ENCODE measurements at places on chromosomes 5 and 9.

DNA sequence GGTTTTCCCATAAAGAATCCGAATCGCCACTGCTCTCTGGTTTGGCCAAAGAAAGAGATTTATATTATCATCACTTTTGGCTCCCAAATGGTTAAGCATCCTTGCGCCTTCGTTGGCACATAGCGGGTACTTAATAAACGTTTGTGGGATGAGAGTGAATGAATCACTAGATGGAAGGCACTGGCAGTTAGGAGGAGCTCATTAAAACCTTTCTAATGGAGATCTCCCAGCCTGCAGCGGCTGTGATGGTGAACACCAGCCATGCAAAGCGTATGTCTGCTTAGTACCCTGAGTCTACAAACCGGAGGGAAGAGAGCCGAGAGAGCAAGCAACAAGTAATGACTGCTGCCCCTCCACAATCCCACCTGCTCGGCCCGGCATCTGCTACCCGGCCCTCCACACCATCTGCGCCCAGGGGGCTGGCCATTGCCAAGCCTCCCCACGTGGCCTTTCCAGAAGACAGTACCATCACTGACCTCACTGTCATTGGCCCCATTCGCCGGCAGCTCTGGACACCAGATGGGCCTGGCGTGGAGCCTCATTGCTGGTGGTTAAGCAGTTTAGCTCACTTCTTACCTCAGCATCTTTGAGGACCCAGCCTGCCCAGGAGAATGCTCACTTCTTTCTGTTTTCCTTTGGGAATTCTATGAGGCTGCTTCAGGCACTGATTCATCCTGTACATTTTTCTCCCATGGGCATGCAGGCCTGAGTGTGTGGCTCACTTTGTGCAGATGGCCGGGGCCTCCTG, 39.3 kb upstream of the ANKRD33B start:
- peak; percentile 60 for DNase-seq

DNA sequence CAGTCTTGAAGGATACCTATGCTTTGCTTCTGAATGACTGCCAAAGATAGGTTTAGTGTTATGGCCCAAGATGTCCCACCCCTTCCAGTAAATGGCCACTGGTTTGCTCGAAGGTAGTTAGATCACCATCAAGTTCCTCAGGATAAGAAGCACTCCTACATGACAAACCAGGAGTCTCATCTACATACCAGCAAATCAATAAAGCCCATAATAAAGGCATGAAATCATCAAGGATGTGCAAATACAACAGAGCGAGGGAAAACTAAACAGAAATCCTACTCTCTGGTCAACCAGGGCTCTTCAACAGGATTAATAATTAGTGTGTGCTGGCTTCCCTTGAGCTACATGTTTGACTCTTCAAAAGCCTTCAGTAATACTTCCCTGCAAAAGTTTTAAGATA, 141.0 kb downstream of the LHFPL2 start:
- DNase-seq: no peak

- no peak for DNase-seq
These were observed 82.2 kb downstream of the MRPS27 start for GRCh38 chr5:72237879-72238278.

DNA sequence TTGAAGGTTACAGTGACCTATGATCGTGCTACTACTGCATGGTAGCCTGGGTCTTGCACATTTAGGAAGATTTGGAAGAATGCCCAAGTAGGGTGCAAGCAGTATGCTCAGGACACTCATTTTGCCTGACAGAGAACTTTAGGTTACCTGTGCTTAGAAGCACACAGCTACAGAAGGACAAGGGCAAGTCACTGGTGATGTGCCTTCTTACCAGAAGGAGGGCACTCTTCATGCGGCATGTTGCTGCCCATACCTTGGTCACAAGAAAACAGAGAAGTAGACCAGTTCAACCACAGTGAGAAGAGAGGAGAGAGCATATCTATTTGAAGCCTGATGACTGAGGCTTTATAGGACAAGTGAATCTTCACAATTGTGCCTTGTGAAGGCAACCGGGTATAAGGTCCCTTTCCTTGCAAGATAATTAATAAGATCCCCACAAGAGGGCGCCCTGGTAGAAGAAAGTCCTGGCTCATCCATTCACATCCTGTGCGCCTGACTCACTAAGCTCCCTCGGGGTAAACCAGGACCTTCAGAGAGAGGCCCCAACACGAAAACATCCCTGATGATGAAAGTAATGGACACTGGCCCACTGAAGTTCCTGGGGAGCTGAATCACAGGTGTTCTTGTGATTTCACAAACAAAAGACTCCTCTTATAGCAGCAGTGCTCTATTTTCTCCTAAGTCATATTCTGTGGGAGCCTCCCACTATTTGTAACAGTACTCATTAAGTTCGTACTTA, 38.1 kb upstream of the STARD4 start:
- DNase-seq: peak; percentile 96

- no peak for DNase-seq
These were observed 329 bp downstream of the SYK start for GRCh38 chr9:90801973-90802322.

DNA sequence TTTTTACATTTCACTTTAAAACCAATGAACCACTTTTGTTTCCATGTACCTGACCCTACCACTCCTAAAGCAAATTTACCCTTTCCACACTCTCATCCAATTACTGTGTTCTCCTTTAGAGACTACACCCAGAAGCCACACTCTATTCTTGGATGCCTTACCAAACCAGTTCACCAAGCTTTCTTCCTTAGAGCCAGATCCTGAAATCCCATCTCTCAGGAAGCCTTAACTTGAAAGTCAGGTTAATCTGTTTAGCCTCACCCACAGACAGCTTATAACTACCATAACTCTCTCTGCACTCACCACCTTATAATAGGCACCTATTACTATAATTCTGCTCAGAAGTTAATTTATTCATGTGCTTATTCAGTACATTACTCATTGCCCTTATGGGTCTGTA, 4.3 kb downstream of the CSNK1A1 start:
- peak; percentile 13 for DNase-seq
